ENCODE measurements at places on chromosomes 16 and 17.

- DNase-seq: no peak
Measured at GRCh38 chr16:20089246-20089965, 15.7 kb upstream of the GPR139 start.

- no peak for DNase-seq
Measured at GRCh38 chr16:50365791-50366575, 2.8 kb downstream of the BRD7 start.

DNA sequence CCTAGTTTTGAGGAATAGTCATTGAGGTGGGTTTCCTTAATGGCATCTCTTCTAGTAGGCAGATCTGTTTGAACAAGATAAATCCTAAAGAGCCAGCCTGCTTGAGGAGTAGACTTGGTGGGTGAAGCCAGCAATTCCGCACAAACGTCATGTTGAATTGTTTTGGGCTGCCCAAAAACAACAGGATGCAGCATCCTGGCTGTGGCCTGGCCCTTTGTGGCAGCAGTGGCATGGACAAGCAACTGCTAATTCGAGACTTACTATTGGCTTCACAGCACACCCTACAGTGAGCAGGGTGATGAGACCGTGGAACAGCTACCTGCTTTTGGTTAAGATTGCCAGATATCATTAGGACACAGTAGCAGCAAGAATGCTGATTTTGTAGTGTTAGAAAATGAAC, 9.3 kb upstream of the VPS4A start:
- DNase-seq: no peak

- no peak for DNase-seq
Measured at GRCh38 chr16:66842765-66843164, 1.4 kb upstream of the CA7 start.

Data from H7 (cell line).